ENCODE measurements at places on chromosomes 2 and 18.

DNA sequence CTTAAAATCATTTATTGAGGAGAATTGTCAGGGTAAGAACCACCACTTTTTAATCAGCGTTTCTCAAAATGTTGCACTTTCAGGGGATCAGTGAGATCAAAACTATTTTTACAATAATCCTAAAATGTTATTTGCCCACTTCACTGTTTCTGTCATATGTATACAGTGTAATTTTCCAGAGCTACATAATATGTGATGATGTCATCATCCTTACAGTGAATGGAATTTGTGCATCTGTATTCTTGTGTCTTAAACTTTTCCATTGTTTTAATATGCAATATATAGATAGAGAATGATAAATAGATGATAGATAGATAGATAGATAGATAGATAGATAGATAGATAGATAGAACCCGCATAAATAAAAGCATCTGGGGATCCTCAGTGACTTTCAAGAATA lies 518.0 kb downstream of the ADCYAP1 start:
- no peak for DNase-seq

DNA sequence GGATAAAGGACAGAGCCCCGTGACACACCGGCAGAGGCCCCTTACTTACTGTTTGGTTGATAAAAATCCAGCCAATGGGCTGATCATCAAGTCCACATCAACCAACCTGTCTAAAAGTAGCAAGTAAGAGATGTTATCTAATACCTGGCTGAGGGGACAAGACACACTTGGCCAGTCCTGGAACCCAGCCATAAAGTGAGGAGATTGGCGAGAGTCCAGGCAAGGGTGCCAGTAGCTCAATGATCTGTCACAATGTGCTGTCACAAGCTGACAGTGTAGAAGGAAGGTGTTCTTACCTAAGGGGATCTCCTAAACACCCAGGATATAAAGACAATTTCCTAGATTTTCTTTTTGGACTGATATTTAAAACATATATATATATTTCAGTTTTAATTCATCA lies 61.7 kb upstream of the IL1R2 start:
- DNase-seq = no peak

DNA sequence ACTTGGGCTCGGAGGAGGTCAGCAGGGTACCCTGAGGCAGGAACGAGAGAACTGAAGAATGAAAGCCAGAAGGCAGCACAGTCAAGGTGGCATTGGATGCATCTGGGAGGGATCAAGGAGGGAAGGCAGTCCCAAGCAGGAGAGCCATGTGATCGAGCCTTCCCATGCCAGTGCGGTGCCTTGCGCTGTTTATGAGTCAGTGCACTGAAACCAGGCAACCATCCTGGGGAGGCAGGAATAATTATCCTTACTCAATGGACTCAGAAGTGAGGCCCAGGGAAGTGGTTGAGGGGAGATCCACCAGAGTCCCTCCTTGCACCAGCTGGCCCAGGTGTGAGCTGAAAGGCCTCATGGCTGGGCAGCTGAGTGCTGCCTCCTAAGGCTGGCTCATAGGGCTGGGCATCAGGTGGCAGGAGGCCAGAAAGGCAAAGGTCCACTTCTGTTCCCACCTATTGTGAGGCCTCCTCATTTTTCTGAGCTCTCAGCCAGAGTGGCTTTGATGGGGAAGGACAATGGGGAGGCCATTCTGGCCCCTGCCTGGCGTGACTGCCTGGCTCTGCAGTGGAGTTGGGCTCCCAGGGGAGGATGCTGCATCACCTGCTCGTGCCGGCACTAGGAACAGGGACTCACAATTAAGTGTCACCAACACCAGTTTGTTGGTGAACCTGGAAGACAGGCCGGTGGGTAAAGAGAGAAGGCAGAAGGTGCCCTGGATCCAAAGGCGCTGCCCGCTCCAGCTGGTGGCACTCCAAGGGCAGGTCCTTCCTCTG lies 82.3 kb downstream of the TFCP2L1 start:
- no peak for DNase-seq

DNA sequence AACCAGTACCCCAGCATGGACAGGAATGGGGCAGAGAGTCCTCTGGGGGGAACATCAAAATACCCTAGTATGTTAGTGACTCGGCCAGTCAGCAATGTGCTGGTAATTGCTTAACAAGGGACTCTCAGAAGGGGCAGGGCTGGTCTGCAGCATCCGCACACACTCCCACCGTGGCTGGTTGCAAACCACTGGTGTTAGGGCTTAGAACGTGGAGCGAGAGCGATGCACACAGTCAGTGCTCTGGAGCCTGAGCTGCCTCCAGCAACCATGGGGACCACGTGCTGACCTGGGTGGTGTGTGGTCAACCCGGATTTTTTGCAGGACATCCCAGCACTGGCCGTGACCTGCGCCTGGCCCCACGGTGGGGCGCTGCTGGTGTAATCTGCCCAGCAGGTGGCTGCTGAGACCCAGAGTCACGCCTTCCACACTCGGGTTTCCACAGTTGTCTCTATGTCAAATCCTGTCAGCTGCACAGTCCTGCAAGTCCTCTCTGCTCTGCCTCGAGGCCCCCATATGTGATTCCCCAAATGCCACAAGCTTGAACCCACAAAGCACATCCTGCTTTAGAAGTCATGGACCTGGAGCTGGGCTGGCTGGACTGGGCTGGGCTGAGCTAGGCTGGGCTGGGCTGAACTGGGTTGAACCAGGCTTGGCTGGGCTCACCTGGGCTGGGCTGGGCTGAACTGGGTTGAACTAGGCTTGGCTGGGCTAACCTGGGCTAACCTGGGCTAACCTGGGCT lies 50.6 kb upstream of the GPC1 start:
- no peak for DNase-seq

DNA sequence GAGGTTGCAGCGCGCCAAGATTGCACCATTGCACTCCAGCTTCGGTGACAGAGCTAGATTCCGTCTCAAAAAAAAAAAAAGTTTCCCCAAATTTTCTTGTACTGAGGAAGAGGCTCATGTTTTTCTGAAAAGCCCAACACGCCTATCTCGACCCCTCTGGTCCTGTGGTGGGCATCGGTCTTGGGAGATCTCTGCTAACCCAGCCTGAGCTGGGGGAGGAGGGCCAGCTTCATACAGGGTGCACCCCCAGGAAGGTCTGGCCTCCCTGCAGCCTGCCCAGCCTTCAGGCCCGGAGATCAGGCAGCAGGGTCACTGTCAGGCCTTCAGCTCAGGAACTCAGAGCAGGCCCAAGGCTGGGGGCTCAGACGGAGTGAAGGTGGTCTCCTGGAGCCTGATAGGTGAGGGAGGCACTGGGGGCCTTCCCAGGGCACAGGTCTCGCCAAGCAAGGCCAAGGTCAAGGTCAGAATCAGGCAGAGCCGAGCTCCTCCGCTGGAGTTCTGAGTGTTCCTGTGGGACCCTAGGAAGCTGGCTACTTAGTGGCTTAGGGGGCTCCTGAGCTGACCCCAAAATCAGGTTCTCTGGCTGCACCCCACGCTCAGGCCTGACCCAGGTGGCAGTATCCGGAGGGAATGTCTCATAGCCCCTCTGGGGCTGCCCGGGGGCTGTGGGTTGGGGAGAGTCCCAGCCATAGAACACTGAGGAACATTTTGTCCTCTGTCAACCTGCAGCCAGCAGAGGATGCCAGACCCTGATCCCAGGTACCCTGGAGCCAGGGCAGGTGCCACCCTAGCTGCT lies 37.9 kb upstream of the SMAD7 start:
- DNase-seq = no peak

DNA sequence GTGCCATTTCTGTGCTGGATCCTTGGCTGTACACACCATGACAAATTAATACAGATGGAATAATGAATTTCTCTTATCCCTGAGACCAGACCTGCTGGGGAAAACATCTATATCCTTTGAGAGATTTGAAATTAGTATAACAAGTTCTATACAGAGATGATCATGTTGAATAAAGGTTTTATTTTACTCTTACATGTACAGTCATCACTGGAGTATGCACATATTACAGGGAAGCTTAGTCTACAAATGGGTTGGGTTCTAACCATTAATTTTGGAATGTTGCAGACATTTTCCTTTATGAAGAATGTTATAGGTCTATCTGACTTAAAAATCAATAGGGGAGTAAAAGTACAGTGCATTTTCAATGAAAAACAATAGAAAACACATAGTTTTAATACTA lies 29.9 kb upstream of the MMADHC start:
- DNase-seq = peak; percentile 36

- no peak for DNase-seq
Observed at GRCh38 chr2:238638100-238638981, 209.5 kb upstream of the TWIST2 start.

DNA sequence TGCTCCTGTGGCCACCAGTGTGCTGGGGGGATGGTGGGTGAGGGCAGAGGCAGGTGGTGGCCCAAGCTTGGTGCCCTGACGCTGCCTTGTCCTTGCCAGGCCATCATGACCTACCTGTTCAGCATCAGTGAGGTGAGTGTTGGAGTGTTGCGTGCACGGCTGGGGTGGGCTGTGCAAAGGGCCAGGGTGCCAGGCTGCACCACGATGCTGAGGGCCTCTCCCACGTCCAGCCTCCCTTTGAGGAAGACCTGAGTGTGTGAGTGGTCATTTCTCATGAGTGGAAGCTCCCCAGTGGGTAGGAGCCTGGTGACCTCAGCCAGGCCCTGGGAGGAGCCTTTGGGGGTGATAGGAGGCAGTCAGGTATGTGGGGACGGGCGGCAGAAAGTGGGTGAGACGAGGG lies 3.2 kb downstream of the NT5DC4 start:
- no peak for DNase-seq

DNA sequence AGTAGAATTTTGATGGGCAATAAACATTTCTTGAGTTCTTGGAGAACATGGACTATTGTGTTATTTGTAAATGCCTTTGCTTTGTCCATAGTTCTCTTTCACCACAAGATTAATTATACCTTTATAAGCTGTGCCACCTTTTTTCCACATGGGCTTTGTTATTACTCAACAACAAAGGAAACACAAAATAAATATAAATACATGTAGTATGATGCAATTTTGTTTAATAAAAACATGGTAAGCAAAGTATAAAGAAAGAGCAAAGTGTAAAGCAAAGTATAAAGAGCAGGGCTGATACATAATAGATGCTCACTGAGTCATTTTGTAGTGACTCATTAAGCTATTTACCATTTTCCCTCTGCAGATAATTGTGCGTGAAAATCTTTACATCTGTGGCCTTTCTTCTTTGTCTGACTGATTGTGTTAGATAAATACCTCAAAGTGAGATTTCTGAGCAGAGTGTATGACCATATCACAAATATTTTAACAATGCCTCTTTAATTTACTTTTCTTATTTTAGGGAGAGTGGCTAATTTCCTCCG lies 80.9 kb downstream of the CERS6 start:
- DNase-seq = peak; percentile 30

DNA sequence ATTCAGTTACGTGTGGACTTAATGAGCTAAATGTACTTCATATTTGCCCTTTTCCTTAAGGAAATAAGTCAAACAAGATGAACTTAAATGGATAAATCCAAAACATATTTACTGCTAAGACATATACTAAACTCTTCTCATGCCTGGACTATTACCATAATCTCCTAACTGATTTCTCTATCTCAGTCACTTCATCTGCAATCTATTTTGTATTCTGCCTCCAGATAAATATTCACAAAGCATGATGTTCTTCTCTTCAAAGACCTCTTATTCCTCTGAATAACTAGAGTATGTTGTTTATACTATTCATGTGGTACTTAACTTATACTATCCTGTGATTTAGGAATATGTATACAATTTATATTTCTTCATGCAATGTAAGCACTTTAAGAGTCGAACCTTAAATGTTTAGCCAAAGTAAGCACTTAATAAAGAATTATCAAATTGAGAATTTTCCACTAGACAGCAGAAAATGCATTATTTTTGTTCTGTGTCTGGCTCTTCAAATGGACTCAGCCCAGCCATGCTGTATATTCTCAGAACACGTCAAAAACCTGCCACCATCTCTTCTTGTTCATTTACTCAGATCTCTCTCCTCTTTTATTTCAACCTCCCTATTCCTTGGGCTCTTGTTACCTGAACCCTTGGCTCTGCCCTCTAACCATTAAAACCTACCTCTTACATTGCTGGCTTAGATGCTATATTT lies 79.9 kb upstream of the ARHGAP28 start:
- no peak for DNase-seq

DNA sequence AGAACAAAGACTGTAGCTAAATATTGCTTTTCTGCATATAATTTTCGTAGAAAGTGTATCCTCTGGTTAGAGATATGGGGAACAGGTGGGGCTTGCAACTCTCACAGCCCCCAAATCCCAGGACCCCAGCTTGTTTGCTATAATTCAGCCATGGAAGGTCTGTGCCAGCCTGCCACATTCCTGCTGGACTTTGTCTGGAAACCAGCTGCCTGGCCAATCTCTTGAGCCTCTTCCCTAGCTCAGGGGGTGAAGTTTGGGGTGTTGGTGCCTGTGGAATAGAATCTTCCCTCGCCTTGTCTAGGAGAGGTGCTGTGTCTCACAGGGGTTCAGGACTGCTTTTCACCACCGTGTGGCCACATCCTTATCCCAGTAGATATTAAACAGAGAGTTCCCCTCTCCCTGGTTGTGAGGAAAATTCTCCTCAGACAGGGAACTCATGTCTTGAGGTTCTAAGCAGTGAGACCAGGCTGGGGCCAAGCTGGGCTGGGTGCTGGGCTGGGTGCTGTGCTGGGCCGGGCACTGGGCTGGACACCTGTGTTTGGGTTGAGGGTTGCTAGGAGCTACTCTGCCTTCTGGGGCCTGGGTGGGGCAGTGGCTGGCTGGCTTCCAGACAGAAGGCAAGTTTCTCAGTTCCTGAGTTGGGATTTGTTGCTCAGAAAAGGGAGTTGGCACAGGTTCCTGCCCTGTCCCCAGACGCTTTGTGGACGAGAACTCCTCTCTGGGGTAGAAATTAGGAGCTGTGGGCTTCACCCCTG lies 12.3 kb downstream of the TOGARAM2 start:
- DNase-seq = no peak

- no peak for DNase-seq
Observed at GRCh38 chr2:204018717-204019116, 82.2 kb downstream of the ICOS start.

DNA sequence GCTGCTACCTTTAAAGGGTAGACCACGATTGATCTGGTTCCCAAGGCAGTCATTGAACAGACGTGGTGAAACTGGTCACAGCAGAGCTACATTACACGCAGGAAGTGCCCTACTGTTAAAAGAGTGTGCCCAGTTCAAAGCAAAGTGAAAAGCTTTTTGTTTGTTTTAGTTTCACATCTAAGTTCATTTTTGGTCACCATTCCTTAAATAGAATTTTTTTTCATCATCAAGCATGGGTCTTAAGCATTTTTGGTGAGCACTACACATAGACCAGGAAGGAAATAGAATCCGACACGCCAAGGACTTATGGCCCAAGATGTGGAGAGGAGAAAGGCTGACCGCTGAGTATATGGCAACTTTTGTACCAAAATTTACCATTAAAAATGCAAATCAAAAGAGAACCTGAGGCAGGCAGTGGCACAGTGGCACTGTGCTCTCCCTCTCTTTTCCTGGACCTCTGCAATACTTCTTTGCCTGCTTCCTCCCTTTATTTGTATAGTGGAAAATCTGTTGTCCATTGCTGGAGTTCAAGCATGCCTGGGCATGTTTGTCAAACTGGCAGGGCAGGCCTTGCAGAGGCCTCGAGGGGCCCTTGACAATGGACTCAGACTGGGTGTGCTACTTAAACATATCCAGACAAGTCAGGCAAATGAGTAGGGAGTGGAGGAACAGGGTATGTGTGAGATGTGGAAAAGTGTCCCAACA lies 42.6 kb upstream of the HNRNPA3 start:
- no peak for DNase-seq
